Activated CD4-positive, alpha-beta T cell treated with anti-CD3 and anti-CD28 coated beads, Interleukin-2, amount 50 U/mL, for 48 hours (primary cell): ENCODE measurements at places on chromosomes 3 and 15.
A peak's percentile ranks its signal among the peaks of the same experiment; 100 is the strongest.

- DNase-seq = no peak
These were observed 2.0 kb upstream of the UBP1 start for GRCh38 chr3:33442190-33442589.

- DNase-seq = peak; percentile 47
These were observed 33.0 kb downstream of the BLM start for GRCh38 chr15:90750186-90750585.

DNA sequence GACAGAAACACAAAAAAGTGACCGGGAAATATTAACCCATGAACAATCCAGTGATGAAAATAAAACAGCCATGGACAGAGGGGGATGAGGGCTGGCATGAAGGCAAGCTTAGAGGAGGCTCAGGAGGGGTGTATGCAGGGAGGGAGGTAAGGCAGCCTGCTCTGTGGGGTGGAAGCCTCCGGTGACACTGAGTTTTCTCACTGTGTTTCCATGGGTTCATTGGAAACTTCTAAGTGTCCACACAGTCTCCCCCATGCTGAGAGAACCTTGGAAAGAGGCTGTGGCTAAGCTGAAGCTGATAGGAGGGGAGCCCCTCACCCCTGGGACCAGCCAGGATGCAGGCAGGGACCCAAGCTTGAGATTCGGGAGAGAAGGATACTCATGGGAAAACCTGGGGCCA is 6.8 kb upstream of the SKOR1 start:
- DNase-seq = no peak

- no peak for DNase-seq
These were observed 60.1 kb downstream of the PYDC2 start for GRCh38 chr3:191521055-191521454.

DNA sequence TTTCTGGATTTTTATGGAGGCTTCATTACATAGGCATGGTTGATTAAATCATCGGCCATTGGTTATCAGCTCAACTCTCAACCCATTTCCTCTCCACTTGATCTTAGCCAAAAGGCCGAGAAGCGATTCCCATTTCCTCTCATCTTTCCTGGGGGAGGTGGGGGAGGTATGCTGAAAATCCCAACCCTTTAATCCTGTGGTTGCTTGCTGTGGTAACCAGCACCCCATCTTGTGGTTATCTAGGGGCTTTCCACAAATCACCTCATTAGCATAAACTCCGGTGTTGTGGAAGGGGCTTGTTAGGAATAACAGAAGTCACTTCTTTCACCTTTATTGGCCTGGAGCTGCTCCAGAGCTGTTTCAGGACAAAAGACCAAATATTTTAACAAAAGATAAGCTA is 20.9 kb downstream of the PDE8A start:
- no peak for DNase-seq

DNA sequence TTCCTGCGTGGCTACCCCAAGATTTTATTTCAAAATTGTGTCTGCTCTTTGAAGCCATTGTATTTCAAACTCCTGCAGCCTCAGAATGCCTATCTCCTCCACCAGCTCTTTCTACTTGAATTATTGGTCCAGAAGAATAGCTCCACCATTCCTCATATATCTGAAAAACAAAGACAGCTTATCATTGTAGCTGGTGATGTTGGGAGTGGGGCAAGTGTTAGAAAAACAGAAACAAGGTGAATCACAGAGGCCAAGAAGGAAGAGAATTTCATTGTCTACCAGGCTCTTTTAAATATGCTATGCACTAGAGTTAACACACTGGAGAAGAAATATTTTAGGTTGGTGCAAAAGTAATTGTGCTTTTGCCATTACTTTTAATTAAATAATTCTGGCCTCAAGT is 307.9 kb upstream of the ROPN1 start:
- no peak for DNase-seq

DNA sequence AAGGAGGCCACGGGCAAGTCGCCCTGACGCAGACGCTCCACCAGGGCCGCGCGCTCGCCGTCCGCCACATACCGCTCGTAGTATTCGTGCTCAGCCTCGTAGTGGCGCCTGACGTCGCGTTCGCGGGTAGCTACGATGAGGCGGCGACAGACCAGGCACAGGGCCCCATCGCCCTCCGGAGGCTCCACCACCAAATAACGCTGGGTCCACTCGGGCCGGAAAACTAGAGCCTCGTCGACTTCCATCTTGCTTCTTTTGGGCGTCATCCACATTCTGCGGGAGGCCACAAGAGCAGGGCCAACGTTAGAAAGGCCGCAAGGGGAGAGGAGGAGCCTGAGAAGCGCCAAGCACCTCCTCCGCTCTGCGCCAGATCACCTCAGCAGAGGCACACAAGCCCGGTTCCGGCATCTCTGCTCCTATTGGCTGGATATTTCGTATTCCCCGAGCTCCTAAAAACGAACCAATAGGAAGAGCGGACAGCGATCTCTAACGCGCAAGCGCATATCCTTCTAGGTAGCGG is at the start of gene EPM2AIP1:
TSS of gene EPM2AIP1 (minus strand) at position 326 of the 520 bp plus-strand sequence. CDS start at position 272, 54 bp downstream.
- no peak for DNase-seq

DNA sequence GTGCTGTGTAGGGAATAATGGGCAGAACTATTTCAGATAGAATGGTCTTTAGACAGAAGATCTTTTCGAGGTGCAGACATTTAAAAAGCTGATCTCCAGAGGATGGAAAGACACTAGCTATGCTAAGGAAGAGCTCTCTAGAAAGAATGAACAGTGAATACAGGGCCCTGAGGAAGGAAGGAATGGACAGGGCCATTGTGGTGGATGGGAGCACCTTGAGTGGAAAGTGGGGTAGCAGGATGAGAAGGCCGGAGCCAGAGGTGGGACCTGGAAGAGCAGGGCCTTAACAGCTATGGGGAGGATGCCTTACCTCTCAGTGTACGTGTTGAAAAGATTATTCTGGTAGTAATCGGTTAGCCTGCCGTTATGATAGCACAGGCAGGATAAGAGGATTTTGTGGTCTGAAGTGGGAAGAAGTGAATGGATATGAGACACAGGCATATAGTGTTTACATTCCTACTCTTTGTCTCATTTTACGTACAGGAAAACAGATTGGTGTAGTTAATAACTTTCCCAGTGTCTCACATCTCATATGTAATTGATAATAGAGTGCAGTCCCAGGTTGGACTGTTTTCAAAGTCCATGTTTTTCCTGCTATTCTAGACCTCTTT is 172.4 kb downstream of the KLHL25 start:
- no peak for DNase-seq

- peak; percentile 8 for DNase-seq
These were observed at the start of gene DRD3 for GRCh38 chr3:114178770-114179368. Gene DRD3 (minus strand): TSS chr3:114179052. CDS start chr3:114171992, 7,060 bp downstream.

DNA sequence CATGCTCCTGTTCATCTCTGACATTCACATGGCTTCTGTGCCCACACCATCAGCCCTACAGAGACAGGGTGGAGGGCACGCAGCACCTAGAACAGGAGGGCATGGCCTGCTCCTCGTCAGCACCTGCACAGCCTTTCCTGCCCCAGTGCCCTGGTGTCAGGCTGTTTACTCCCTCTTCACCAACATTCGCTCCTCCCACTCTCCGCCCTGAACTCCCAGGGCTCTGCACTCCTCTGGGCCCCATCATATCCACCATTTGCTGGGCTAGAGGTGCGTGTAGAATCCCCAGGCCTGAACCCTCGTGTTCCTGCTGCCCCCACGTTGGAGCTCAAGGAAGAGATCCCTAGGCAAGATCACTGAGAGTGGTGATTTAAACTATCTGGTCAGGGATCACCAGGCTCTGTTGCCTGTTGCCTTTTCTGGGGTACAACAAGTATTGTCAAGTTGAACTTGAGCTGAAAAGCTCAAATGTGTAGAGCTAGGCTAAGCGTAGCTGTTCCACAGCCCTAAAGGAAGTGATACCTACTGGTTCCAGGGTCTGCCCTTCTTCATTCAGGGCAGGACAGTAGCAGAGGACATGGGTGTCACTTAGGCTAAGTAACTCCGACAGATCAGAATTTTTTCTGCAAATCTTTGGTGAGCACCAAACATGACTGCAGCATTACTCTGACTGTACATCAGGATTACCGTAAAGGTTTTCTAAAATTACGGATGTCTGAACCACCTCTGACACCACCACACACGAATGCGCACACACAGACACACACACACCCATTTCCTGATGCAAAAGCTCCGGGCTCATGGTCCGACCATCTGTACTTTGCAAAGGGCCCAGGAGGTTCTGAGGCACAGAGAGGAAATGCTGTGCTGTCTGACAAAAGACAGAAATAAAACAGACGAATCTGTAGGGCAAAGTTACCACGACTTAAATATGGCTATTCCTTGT is 43.7 kb upstream of the GNB5 start:
- peak; percentile 28 for DNase-seq

- DNase-seq = no peak
These were observed 74.4 kb upstream of the MDFIC2 start for GRCh38 chr3:70386846-70387245.

DNA sequence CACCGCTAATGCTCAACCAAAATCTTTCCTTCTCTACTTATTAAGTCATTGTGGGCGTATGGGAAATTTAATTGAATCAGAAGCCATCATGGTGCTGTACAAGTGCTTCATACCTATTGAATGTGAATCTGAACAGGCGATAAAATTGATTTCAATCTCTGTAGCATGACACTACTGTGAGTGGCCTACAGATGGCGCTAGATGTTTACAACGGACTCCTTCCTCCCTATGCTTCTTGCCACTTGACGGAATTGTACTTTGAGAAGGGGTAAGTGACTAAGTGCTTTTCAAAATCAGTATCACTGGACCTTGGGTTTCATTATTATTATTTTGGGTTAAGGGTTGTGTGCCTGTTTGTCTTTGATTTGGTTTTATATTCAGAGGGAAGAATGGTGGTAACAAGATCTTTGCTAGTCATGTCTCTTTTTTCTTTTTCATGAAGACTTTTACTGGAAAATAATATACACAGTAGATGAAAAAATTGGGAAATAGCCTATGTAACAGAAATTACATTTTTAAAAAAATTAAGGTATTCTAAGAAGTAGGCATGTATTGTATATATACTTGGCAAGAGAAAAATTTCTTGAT is 35.4 kb downstream of the ACP3 start:
- DNase-seq = peak; percentile 73

DNA sequence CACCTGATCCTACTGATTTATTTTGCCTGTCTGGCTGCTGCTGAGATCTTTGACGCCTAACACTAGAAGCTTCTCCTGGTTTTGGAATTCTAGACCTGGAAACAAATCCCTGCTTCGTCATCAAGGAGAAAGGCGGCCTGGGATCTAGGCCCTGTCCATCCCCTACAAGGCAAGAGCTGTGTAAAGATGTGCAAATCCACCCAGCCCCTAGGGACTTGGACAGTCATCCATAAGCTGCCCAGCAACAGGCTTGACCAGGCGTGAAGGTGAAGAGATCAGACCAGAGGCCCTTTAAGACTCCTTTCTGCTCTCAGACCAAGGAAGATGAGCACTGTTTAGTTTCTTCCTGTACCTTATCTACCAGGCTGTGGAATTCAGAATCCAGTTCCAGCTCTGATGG is 32.2 kb downstream of the SLC41A3 start:
- no peak for DNase-seq

DNA sequence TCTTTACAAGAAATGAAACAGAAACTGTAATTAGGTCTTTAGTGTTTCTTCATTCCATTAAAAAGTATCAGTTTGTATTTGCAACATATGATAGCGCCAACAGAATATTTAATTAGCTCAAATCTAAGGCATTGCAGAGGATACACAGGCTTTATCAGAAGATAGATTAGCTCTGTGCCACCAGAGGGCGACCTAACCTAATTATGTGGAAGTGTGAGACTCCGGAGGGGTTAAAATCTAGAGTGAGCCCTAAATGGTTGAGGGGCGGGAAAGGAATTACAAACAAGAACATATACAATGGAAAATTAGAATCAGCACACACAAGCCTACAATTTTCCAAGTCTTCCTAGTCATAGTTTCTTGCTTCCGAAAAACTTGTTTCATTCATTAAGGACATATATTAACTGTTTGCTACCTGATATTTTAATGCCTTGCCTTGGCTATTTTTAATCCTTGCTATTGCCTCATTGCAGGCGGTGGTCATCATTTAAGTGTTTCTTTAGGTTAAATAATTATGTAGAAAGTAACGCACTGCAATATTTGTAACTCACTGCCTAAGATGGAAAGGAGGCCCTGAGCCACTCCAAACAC is 18.0 kb upstream of the RYR3 start:
- peak; percentile 66 for DNase-seq

- DNase-seq = no peak
These were observed 497.0 kb upstream of the CCDC54 start for GRCh38 chr3:106880206-106880605.

DNA sequence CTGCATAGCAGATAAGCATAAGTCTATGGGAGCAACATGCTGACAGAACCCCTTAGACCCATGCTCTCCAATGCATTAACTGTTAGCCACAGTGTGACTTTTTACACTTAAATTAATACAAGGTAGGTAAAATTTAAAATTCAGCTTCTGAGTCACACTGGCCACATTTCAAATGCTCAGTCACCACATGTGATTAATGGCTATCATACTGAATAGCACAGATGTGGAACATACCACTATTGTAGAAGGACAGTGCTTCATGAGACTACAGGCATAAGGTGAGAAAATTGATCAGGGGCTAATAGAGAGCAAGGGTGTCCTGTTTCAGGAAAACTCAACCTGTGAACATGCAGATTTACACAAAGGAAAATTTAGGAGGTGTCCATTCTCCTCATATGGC is 357.0 kb upstream of the SEMA6D start:
- DNase-seq = no peak

- no peak for DNase-seq
These were observed 10.8 kb downstream of the PDCD10 start for GRCh38 chr3:167723872-167724271.
